ENCODE measurements at places on chromosomes 7 and 10.

- DNase-seq, result no peak
Observed at GRCh38 chr7:102129636-102130370, 156.9 kb upstream of the SH2B2 start.

- no peak for DNase-seq
Observed at GRCh38 chr7:27101171-27101956, 1.1 kb downstream of the HOXA2 start.

DNA sequence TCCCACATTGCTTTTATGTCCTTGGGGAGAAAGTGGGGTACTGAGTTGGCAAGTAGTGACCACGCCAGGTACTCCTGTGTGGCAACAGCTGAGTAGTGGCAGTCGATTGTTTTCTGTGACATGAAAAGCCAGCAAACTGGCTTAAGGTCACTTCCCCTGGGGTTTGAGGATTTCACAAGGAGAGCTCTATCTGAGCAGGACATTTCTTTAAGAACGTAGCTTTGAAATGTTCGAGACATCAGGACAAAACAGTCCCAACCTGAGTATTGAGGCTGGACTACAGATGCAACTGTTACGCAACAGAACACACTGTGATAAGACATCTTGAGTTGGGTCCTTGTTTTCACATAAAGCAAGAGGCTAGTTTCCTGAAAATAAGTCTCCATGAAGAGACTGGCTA, 146.7 kb upstream of the KLF14 start:
- no peak for DNase-seq

DNA sequence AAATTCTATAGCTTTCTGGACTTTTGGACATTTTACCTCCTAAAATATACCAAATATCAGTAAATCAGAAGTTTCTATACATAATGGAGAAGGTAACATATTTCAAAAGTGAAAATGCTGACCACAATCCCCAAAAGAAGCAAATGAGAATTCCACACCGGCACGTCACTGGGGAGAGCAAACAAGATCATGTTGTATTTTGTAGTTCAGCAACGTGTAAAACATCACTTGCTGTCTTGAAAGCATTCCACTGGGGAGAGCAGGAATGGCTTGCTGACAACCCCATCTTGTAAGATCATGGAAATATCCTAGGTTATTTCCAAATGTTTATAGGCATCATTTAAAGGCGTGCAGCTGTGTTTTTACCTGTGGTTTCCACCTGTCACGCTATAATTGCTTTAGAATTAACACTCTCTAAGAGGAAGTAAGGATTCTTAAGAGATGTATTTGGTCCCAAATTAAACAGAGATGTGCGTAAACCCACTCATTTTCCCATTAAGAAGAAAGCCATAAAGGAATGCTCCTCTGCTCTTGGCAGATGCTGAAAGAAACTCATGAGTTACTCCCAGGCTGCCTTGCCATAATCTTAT, 397.1 kb upstream of the POT1 start:
- no peak for DNase-seq

DNA sequence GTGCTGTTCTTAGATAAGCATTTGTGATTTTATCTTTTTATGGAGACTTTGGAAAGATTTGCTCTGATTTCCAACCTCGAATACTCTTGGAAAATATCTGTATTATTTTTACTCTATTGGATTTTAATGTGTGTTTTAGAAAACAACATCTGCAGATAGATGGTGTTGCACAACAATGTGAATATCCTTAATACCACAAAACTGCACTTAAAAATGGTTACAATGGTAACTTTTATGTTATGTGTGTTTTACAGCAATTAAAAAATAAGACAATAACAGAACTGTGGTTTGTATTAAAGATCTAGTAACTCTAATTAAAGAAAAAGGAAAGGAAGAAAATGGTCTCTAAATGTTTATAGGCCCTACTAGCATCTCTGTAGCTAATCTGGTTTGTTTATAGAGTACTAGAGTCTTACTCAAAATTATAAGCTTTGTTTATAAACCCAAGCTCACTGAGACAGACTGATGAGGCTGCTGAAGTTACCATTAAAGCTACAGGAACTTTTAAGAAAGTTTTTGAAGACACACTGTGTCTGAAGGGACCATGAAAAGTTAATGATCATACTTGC, 74.6 kb upstream of the CC2D2B start:
- DNase-seq, result no peak

GRCh38 chr7:44403775-44404174, 78.4 kb upstream of the CAMK2B start:
- DNase-seq, result no peak

- DNase-seq, result no peak
Observed at GRCh38 chr7:151094675-151095074, 8.4 kb downstream of the AGAP3 start.

- no peak for DNase-seq
Observed at GRCh38 chr7:130909161-130909836, 175.3 kb upstream of the KLF14 start.

DNA sequence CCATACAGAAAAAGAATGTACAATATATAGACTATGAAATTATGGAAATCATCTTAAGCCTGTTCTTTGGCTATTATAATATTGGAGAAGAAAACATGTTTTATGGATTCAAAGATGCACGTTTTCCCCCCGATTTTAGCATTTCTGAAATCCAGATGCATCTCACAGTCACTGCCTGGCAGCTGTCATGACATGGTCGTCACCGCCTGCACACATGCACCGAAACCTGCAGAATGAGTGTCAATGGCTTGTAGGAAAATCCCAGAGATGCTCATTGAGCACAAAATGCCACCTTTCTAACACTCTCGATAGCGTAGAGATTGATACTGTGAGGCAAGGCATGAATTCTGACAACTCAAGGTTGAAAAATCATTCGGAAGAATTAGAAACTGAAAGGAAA, 115.5 kb downstream of the TAF3 start:
- no peak for DNase-seq
